Heart left ventricle (tissue), 16 donors: ENCODE measurements at places on chromosomes 1 and 21. TPM values are rescaled to one million over a fixed set of nuclear protein-coding genes. Genes with fewer than 3 reads are reported as not detected.
A peak's percentile ranks its signal among the peaks of the same experiment; 100 is the strongest.

The CHRM3 gene
- 0.27 TPM for polyA plus RNA-seq

The NTMT2 gene
- 0.33 TPM for polyA plus RNA-seq

The KCNK2 gene
- 0.04 TPM for polyA plus RNA-seq

The EFNA3 gene
- 1.9 TPM for polyA plus RNA-seq

The TSEN15 gene
- polyA plus RNA-seq, result 24.5 TPM

The CXADR gene
- polyA plus RNA-seq, result 21.4 TPM

The FCRL2 gene
- 0.07 TPM for polyA plus RNA-seq

The TCHH gene
- polyA plus RNA-seq, result 0.01 TPM

The MAP3K21 gene
- polyA plus RNA-seq, result 0.14 TPM

The CNR2 gene
- 0.01 TPM for polyA plus RNA-seq

The SMIM1 gene
- 3.8 TPM for polyA plus RNA-seq

- DNase-seq, result no peak
- H3K27ac ChIP-seq, result no peak overlapping the region
- H3K27me3 ChIP-seq, result no peaks in the 10 kb centered on the region
- no peaks in the 10 kb centered on the region for H3K36me3 ChIP-seq
- H3K4me3 ChIP-seq, result no peak overlapping the region
- no peaks in the 10 kb centered on the region for H3K4me1 ChIP-seq
Measured at GRCh38 chr1:104259481-104259880, 509.8 kb downstream of the AMY1C start.

GRCh38 chr1:150555971-150556865, 7.0 kb downstream of the ADAMTSL4 start:
- no peaks in the 10 kb centered on the region for H3K27me3 ChIP-seq
- H3K4me1 ChIP-seq, result peaks cover 52% of the 10 kb centered on the region
- H3K36me3 ChIP-seq, result no peaks in the 10 kb centered on the region
- no peak overlapping the region for H3K27ac ChIP-seq

DNA sequence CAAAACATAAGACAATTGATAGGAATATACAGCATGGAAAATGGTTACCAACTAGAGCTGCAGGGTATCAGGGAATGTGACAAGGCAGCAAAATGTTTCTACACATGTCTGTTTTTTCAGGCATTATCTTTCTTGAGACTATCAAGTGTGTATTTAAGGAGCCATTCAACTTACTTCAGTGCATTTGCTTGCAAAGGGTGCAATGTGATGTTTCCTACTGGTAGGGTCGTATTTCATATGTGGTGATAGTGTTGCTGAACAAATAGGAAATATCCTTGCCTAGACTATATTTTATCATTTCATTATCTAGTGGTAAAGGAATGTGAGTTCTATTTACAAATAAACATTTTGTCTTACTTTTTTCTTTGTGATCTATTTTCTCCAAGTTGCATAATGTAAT, 42.4 kb downstream of the PTPRC start:
- H3K27me3 ChIP-seq, result no peaks in the 10 kb centered on the region
- H3K4me1 ChIP-seq, result no peaks in the 10 kb centered on the region
- peak overlapping the region; percentile 46 for H3K27ac ChIP-seq
- no peak overlapping the region for H3K4me3 ChIP-seq
- DNase-seq, result no peak

GRCh38 chr1:57262472-57262871, 161.4 kb downstream of the DAB1 start:
- no peak for DNase-seq
- no peak overlapping the region for H3K4me3 ChIP-seq
- H3K27me3 ChIP-seq, result no peaks in the 10 kb centered on the region
- H3K36me3 ChIP-seq, result no peaks in the 10 kb centered on the region

DNA sequence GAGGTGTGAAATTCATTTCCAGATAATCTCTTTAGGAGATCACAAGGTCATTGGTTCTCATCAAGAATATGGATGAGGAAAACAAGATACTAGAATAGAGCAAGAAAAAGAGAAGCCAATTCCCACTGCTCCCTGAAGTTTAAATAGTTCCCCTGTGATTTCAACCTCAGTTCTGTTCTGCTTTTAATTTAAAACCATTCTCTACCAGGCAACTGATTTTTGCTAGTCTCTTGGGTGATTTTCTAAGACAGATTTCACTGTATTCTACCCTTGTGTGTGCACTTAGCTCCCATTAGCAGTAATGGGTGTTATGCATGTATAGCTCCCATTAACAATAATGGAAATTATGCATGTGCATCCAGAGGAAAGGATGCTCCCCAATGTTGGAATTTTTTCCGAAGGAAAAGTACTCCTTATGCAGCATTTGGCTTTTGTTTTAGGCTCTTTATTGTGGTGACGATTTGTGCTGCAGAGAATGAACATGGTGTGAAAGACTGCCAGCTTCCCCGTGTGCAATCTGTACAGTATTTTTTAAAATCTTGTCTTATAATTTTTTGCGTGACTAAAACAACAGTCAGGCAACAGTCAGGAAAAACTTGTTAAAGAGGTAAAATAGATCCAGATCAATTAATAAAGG, 144.0 kb upstream of the ZRANB2 start:
- H3K27me3 ChIP-seq, result no peaks in the 10 kb centered on the region
- DNase-seq, result no peak
- H3K27ac ChIP-seq, result no peak overlapping the region
- no peaks in the 10 kb centered on the region for H3K4me1 ChIP-seq
- no peaks in the 10 kb centered on the region for H3K36me3 ChIP-seq

GRCh38 chr1:163094589-163094988, 25.4 kb downstream of the RGS4 start:
- H3K4me3 ChIP-seq, result no peak overlapping the region
- no peak for DNase-seq
- H3K36me3 ChIP-seq, result no peaks in the 10 kb centered on the region
- no peaks in the 10 kb centered on the region for H3K27me3 ChIP-seq

DNA sequence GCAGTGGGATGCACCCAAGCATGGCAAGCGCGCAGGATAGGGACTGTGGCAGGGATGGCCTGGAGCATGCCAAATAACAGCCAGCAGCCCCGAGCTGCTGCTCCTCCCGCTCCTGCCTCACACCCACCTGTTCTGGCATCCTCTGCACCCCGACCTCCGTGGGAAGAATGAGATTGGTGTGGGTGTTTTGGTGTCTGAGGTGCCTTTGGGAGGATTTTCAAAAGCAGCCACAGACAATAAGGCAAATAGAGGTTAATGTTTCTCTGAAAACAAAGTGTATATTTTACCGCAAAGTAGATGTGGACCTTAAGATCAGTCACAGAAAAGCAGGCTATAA, 35.5 kb downstream of the IGFN1 start:
- H3K27ac ChIP-seq, result no peak overlapping the region
- H3K36me3 ChIP-seq, result no peaks in the 10 kb centered on the region
- no peak overlapping the region for H3K4me3 ChIP-seq
- no peak for DNase-seq

DNA sequence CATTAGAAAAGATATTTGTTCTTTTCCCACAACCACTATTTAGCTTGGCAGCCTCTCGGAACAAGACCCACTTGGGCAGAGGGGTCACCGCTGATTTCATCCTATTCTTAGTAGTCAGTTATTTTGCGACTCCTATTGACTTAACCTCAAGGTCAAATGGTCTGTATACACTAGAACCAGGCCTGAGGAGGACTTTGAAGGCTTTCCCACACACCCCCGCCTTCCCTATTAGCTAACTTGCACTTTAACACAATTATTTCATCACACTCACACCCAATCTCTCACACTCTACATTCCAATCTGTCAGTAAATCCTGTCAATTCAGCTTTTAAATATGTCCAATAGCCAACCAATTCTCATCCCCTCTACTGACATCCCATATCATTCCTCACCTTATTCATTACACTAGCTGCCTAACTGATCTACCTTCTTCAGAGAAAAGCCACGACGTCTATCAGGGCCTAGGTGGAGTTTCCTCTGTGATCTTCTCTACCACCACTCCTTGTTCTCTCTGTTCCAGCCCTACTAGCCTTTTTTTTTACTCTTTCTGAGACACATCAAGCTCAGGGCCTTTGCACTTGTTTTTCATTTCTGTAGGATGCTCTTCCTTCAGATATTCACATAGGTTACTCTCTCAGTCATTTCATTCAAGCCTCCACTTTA, 1.0 kb upstream of the NIBAN1 start:
- no peak for DNase-seq
- no peaks in the 10 kb centered on the region for H3K36me3 ChIP-seq
- H3K27ac ChIP-seq, result peak overlapping the region; percentile 93
- H3K27me3 ChIP-seq, result no peaks in the 10 kb centered on the region
- peaks cover 17% of the 10 kb centered on the region for H3K4me1 ChIP-seq

GRCh38 chr1:11681071-11681771, at the start of gene MAD2L2:
Gene MAD2L2, minus strand, starts transcription at chr1:11681148. Its CDS starts 547 bp downstream, at chr1:11680601.
- no peaks in the 10 kb centered on the region for H3K4me1 ChIP-seq
- H3K27me3 ChIP-seq, result no peaks in the 10 kb centered on the region
- peak within 1 kb of the TSS; percentile 95 for H3K4me3 ChIP-seq

- H3K27ac ChIP-seq, result no peak overlapping the region
- no peak overlapping the region for H3K4me3 ChIP-seq
- H3K4me1 ChIP-seq, result no peaks in the 10 kb centered on the region
- H3K27me3 ChIP-seq, result no peaks in the 10 kb centered on the region
- no peaks in the 10 kb centered on the region for H3K36me3 ChIP-seq
- DNase-seq, result no peak
Measured at GRCh38 chr1:211739671-211740411, 64.4 kb upstream of the NEK2 start.

DNA sequence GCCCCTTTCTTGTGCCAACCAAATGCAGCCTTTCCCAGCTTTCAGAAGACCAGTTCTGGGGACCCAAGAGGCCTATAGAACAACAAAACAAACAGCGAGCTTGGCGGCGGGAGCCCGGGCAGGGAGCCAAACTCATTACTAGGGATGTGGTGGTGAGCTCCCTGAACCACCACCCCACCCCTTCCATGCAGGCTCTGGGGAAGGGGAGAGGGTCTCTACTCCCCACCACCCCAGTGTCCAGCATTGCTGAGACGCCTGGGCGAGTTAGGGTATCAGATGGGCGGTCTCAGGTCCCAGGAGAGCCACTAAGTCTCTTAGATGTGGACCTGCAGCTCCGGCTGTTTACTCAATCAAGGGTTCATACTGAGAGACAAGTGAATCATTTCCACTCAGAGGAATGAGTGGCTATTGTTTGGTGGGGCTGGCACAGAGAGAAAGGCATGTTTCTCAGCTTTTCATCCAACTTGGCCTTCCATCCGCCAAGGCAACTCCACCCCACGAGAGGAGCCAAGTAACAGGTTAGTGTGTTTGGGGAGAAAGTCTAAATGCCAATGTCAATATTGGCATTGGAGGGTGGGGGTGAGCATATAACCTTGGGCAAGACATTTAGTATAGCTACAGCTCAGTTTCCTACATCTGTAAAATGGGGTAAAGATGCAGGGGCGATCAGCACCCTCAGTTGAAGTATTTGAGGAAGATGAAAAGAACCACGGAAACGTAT, 40.9 kb downstream of the PLXNA2 start:
- peaks cover 33% of the 10 kb centered on the region for H3K36me3 ChIP-seq
- no peaks in the 10 kb centered on the region for H3K27me3 ChIP-seq
- H3K27ac ChIP-seq, result peak overlapping the region; percentile 68
- peak; percentile 65 for DNase-seq
- no peak overlapping the region for H3K4me3 ChIP-seq

GRCh38 chr1:30733493-30733892, 10.1 kb upstream of the MATN1 start:
- no peaks in the 10 kb centered on the region for H3K36me3 ChIP-seq
- no peaks in the 10 kb centered on the region for H3K4me1 ChIP-seq

DNA sequence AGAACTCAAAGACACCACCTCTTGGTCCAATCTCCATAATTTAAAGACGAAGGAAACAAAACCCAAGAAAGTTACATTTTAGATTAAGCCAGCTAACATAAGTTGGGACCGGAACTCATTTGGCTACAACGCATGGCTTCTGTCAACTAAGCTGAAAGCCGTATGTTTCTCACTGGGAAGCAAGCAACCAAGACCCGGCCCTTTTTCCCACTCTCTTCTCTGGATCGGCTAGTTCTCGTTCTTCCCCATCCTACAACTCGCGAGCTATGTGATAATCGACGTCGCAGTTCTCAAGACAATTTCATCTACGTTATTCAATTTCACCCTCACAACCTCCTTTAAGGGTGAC, 601 bp downstream of the CCT8 start:
- H3K4me1 ChIP-seq, result peaks cover 24% of the 10 kb centered on the region
- peaks cover 29% of the 10 kb centered on the region for H3K36me3 ChIP-seq
- no peaks in the 10 kb centered on the region for H3K27me3 ChIP-seq
- peak overlapping the region; percentile 90 for H3K27ac ChIP-seq

GRCh38 chr1:16073490-16074119, at the start of gene FAM131C:
Gene FAM131C, minus strand, starts transcription at chr1:16073651. Its CDS starts 209 bp downstream, at chr1:16073442.
- H3K4me1 ChIP-seq, result peaks cover 32% of the 10 kb centered on the region
- H3K4me3 ChIP-seq, result peak within 1 kb of the TSS; percentile 49
- no peaks in the 10 kb centered on the region for H3K27me3 ChIP-seq
- no peak within 1 kb of the TSS for H3K27ac ChIP-seq
- no peaks in the 10 kb centered on the region for H3K36me3 ChIP-seq
- no peak for DNase-seq

DNA sequence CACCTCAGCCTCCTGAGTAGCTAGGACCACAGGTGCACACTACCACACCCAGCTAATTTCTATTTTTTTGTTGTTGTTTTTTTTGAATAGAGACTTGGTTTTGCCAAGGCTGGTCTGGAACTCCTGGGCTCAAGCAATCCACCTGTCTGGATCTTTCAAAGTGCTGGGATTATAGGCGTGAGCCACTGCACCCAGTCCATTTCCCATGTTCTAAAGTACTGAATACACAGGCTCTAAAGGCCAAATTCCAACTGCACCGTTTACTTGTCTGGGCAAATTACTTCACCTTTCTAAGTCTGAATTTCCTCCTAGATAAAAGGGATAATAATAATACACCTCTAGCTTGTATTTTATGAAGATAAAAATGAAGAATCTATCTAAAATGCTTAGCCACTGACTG, 39.6 kb downstream of the FRRS1 start:
- DNase-seq, result no peak
